Mucosa of gallbladder (tissue), 1 donor: ENCODE measurements at places on chromosomes 13 and 19. TPM values are rescaled to one million over a fixed set of nuclear protein-coding genes. Genes with fewer than 3 reads are reported as not detected.

The ARRDC5 gene
- total RNA-seq = 0.52 TPM

The C1QTNF9 gene
- total RNA-seq = 0.14 TPM

The SACS gene
- total RNA-seq = 8.4 TPM

The CEACAM8 gene
- total RNA-seq = not detected

The ZNF536 gene
- 1.4 TPM for total RNA-seq

The UBA52 gene
- total RNA-seq = 878 TPM
